ENCODE measurements at places on chromosomes 3 and 15. TPM values are rescaled to one million over a fixed set of nuclear protein-coding genes. Genes with fewer than 3 reads are reported as not detected.
A peak's percentile ranks its signal among the peaks of the same experiment; 100 is the strongest.

GRCh38 chr15:66720206-66721010, 18.4 kb downstream of the SMAD6 start:
- DNase-seq: no peak

- DNase-seq: no peak
Measured at GRCh38 chr3:16478516-16478915, 35.0 kb downstream of the RFTN1 start.

GRCh38 chr3:61796088-61796680, 234.8 kb downstream of the PTPRG start:
- no peak for DNase-seq

DNA sequence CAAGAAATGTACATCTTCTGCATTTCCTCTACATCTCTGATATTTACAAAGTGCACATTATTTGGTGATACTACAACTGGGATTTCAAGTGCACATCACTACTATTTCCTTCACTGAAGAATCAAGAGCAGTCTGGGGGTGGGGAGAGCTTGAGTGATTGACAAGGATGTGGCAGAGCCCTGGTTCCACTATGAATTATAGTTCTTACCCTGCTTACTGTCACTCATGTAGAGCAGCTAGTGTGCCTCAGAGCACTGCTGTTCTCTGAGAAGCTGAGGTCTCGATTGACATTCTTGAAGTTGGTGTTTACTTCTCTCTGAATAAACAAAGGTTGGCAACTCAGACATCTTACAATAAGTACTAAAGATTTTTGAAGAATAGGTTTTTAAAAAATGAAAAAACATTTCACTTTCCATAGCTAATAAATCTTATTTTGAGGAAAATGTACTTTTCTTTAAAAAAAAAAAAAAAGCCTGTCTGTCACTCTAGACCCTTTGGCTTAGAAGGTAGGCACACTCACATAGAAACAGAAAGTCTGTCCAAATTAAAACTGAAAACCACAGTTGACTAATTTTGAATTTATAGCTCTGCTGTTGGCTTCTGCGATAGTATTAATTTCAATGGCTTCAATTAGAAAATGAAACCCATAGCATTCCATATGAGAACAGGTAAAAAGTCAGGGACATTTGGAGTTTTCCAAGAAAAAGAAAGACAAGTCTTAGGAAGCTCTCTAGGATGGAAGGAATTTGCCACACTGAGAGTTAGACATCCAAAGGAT, 5.6 kb downstream of the GREM1 start:
- no peak for DNase-seq

Gene PARP15
- 3.3 TPM for total RNA-seq

Gene APOD
- 0.33 TPM for total RNA-seq

GRCh38 chr15:88089024-88089620, 167.4 kb downstream of the NTRK3 start:
- DNase-seq: no peak

Gene GP5
- total RNA-seq: 3.3 TPM

- no peak for DNase-seq
Measured at GRCh38 chr15:52803467-52804306, 13.6 kb upstream of the ONECUT1 start.

- no peak for DNase-seq
Measured at GRCh38 chr15:29134239-29134638, 135.4 kb downstream of the NSMCE3 start.

DNA sequence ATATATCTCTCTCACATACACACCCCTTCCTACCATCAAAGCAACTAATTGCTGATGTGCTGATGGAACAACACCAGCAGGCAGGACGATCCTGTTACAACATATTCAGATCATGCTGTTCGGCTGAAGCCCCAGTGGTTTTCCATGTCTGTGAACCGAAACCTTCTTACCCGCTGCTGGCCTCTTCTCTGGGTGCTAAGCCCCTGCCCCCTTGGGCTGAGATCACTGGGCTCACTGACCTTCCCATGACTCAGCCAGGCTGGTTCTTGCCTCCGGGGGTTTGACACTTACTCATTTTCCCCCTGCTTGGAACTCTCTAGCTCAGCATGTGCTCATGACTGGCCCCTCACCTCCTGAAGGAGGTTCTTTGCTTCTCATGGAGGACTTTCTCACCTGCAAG, 122.0 kb upstream of the RGMA start:
- no peak for DNase-seq

Gene GPR160
- total RNA-seq: 7.2 TPM

Gene SLC9C1
- total RNA-seq: not detected

DNA sequence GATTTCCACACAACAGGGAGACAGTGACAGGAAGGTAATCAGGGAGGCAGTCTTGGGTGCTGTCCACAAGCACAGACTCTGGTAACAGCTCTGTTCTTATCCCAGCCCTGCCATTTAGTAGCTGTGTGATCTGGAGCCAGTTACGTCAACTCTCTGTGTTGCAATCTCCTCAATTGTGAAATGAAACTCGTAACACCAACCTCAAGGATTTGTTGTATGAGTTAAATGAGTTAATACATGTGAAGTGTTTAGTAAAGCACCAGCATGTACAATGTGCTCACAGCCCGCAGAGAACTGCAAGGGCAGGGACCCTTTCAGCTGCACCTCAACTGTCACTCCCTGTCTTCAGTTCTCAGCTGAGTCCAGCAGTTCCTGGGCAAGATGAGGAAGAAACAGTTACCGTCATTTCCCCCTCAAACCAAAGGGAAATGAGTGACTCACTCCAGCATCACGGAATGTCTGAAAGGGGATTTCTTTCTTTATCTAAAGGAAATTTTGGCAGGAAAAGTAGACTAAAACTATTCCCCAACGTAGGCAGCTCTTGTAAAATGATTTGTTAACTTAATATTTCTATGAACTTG, 39.9 kb upstream of the MB21D2 start:
- DNase-seq: no peak

- no peak for DNase-seq
Measured at GRCh38 chr3:38297947-38298711, 16.0 kb downstream of the SLC22A14 start.

GRCh38 chr3:66378256-66378655, 122.6 kb downstream of the LRIG1 start:
- peak; percentile 22 for DNase-seq

Gene ECE2
- not detected for total RNA-seq

Gene HIGD2B
- not detected for total RNA-seq

DNA sequence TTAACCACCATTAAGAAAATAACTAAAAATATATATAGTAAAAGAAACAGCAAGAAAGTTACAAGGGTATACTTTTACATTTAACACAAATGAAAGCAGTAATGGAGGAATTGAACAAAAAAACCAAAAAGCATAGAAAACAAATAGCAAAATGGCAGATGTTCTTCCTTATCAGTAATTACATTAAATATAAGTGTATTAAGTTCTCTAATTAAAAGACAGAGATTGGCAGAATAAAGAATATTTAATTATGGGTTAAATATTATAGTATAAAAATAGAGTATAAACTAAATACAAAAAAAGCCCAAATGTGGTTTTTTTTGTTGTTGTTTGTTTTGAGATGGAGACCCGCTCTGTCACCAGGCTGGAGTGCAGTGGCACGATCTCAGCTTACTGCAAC, 20.5 kb downstream of the EHHADH start:
- DNase-seq: no peak

GRCh38 chr15:26866298-26867199, at the start of gene GABRA5:
GABRA5 (plus strand) TSS chr15:26867062; CDS start chr15:26869249, 2,187 bp downstream.
- DNase-seq: no peak

- DNase-seq: no peak
Measured at GRCh38 chr3:197308591-197308990, 10.2 kb upstream of the DLG1 start.

Gene AGTR1
- 52.2 TPM for total RNA-seq

- DNase-seq: no peak
Measured at GRCh38 chr3:40521254-40521653, 3.5 kb upstream of the ZNF621 start.

GRCh38 chr3:157660847-157661246, 157.6 kb upstream of the VEPH1 start:
- DNase-seq: no peak

Gene IL17RE
- 2.1 TPM for total RNA-seq

- DNase-seq: no peak
Measured at GRCh38 chr3:39323494-39323893, 6.0 kb upstream of the CCR8 start.

GRCh38 chr15:77493324-77493907, 72.7 kb downstream of the HMG20A start:
- DNase-seq: no peak

- DNase-seq: no peak
Measured at GRCh38 chr15:78033864-78034263, 43.6 kb downstream of the TBC1D2B start.

Gene BCHE
- 37.2 TPM for total RNA-seq

Gene DCUN1D1
- total RNA-seq: 56.0 TPM

DNA sequence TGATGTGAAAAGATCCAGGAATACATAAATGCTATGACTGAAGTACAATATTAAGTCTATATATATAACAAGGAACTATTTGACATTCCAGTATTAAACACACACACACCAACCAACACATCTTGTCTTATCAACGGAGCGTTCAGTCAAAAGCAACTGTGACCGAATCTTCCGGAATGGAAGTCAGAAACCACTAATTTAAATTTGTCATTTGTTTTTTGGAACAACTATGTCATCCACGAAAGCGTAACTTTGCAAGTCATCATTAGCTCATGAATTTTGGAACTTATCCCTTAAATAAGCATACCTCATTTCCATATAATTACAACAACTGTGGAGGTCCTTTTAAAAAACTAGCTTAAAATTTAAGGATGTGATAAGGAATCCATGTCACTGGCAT, 5.0 kb downstream of the ZNF385D start:
- DNase-seq: no peak

- no peak for DNase-seq
Measured at GRCh38 chr3:188385295-188385694, 231.3 kb downstream of the LPP start.

GRCh38 chr3:39497753-39498152, 30.3 kb downstream of the MOBP start:
- no peak for DNase-seq

DNA sequence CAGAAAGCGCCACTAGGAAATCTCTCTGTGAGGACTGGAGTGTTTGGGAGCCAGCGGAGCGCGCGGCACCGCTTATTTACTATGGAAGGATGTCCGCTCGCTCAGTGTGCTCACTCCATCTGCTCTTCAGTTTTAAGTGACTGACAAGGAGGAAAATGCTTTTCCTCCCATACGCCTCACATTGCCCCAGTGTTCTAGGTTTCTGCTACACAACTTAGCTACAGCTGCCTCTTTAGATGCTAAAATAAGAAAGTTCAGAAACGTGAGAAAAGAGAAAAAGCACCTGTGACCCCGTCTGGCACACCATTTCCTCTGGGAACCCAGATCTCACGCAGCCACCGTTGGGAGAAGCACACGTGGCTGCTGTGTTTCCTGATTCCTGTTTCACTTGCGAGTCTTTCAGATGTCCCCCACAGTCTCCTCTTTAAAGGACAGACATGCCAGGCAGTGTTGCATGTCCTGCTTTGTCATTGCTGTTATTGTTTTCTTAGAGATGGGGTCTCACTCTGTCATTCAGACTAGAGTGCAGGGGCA, 11.7 kb upstream of the MUSTN1 start:
- DNase-seq: no peak

DNA sequence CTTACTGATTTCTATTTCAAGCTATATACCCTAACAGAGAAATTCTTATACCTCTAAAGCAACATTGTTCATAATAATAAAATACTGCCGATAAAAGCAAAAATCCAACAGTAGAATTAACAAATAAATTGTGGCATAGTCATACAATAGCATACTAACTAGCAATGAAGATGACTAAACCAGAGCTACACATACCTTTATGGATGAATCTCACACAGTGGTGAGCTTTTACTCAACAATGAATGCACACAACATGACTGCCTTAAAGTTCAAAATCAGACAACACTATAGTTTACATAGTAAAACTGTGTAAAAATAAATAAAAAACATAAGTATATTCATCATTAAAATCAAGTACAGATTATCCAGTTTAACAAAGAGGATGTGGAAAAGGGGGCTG, 99.1 kb downstream of the NR1I2 start:
- DNase-seq: no peak

DNA sequence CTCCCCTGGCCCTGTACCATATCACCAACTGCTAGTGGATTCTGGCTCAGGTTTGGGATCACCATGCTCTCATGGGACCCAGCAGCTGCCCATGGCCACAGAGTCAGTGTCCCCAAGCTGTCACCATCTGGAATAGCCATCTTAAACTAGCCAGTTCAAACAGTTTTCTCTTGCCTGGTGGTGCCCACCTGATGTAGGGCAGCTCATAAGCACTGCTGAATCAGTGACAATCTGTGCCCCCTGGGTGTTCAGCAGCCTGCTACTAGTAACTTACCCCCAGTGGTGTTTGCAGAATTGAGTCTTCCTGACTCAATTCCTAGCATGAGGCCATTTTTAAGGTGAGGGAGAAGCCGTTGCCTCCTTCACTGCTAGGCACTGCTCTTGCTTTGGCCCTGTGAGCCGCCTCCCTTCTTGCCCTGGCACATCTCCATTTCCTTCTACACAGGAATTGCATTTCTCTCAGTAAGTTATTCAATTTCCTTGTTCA, 7.9 kb downstream of the RPSA start:
- no peak for DNase-seq

Measured in liver (tissue), 10 donors.